ENCODE measurements at places on chromosomes 16 and 17. TPM values are rescaled to one million over a fixed set of nuclear protein-coding genes. Genes with fewer than 3 reads are reported as not detected.

- DNase-seq: no peak
Measured at GRCh38 chr17:58187675-58188074, 4.9 kb upstream of the EPX start.

DNA sequence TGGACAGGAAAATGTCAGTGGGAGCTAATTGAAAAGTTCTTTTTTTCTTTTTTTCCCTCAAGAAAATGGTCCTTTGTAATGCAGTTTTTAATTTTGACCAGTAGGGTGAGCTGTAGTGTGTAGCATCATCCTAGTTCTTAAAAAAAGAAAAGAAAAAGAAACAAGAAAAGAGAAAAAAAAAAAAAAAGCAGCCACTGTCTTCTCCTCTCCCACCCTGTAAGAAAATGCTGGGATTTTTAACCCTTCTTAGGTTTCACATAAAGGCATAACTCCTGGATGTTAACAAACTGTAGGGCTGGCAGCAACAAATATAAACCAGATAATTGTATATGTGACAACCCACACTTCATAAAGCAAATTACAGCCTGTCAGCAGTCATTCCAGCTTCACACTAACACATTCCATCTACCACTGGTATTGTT, 78.1 kb downstream of the SKAP1 start:
- no peak for DNase-seq

GRCh38 chr16:65665586-65665985, 543.7 kb upstream of the CDH11 start:
- DNase-seq: no peak

- DNase-seq: no peak
Measured at GRCh38 chr17:80718428-80718827, 173.8 kb downstream of the RPTOR start.

ENGASE gene
- total RNA-seq: 51.9 TPM

KRT12 gene
- not detected for total RNA-seq

Measured in tibial nerve (tissue), 4 donors.